ENCODE measurements at places on chromosomes 6 and 20.
A peak's percentile ranks its signal among the peaks of the same experiment; 100 is the strongest.

- no peak for DNase-seq
Measured at GRCh38 chr20:19943061-19943521, 74.1 kb upstream of the NAA20 start.

- no peak for DNase-seq
Measured at GRCh38 chr6:114785235-114786127, 442.7 kb upstream of the HS3ST5 start.

DNA sequence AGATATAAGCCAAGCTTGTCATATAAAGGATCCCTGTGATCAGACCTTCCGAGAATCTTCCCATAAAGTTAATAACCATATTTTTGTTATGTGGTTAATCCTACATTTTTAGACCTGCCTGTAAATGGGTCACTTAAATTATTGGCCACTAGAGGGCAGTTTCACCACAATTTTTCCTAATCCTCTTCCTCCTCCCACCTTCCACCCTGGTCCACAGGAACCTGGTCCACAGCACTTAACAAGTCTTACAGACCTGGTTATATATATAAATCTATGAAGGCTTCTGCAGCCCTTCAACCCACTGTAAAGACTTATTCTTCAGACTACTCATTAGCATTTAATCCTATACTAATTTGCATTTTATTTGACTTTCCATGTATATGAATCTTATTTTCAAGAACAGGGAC lies 28.3 kb downstream of the MRS2 start:
- DNase-seq, result peak; percentile 35

GRCh38 chr6:39884696-39885095 lies 49.6 kb downstream of the MOCS1 start:
- DNase-seq, result no peak

DNA sequence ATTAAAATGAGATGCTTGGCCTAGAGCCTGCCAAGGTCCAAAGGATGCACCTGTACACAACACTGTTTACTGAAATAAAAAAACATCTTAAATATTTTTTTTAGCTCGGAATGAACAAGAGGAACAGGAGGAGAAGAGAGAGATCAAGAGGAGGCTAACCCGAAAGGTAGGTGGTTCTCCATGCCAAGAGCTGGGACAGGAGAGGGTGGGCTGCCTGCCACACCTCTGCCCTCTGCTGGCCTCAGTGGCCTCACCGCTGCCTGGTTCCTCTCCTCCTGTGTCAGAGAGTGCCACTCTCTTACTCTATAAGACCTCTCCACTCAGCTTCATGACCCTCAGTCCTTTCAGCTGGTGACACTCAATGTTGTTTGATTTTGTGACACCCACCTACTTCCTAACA lies 50.2 kb downstream of the TBC1D7 start:
- no peak for DNase-seq

GRCh38 chr6:21441386-21441785 lies 152.2 kb upstream of the SOX4 start:
- DNase-seq, result no peak

DNA sequence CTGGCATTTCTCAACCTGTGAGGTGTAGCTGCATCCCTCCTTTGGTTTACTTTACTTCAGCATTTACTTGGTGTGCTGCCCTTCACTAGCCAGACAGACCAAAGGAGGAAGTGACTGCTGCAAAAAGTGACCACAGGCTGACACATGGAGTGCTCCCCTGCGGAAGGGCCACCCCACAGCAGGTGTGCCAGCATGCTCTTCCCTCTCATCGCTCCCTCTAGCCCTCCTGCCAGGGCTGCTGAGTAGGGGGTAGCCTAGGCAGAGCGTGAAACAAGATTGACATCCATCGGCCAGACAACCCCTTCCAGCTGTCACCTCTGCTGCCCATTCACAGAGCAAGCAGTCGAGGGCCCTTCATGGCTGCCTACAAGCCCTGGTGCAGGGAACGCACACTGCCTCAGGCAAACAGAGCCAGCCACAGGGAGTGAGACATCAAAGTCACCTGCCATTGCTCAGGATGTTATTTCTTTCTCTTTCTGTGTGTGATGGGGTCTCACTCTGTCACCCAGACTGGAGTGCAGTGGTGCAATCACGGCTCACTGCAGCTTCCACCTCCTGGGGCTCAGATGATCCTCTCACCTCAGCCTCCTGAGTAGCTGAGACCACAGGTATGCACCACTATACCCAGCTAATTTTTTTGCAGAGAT lies 102.0 kb upstream of the RPS6KA2 start:
- peak; percentile 79 for DNase-seq
